ENCODE measurements at places on chromosomes 1 and 21.

DNA sequence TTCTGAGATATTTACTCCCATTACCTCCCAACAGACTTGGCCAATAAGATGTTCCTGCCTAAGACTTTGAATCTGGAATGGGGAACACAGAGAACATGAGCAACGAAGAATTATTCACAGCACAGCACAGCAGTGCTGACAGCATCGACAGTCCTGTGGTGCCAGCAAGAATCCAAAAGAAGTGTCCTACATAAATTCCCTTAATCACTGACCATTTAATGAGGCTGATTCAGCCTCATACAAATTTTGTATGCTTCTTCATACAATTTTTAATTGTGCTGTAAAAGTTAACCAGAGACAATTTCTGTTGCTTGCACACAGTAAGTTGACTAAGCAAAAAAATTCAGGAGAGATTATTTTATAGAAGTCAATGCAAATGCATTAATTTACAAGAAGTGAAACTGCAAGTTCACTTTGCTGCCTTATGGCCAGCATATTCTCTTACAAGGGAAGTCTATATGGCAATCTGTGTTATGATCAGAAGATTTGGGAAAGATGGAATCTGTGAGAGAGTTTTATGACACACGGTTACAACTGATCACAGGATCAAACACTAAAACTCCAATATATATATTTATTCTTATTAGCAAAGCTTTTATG, 855.9 kb downstream of the LTN1 start:
- peak; percentile 2 for DNase-seq

DNA sequence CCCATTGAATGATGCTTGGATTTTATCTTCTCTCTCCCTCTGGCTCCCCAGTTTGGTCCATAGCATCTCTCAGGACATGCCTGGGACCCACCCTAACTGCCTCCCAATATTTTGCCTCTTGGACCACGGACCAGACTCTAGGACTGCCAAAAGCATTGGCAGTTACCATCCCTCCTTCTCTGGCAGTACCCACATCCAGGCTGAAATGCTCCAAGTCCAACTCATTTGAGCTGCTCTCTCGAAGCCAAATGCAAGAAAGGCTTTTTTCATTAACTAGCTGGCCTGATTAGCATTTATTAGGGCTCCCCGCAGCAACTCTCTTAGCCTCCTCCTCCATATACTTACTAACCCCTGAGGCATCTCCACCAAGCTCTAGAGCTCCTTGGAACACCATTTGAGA, 140.0 kb upstream of the GRIK3 start:
- no peak for DNase-seq

DNA sequence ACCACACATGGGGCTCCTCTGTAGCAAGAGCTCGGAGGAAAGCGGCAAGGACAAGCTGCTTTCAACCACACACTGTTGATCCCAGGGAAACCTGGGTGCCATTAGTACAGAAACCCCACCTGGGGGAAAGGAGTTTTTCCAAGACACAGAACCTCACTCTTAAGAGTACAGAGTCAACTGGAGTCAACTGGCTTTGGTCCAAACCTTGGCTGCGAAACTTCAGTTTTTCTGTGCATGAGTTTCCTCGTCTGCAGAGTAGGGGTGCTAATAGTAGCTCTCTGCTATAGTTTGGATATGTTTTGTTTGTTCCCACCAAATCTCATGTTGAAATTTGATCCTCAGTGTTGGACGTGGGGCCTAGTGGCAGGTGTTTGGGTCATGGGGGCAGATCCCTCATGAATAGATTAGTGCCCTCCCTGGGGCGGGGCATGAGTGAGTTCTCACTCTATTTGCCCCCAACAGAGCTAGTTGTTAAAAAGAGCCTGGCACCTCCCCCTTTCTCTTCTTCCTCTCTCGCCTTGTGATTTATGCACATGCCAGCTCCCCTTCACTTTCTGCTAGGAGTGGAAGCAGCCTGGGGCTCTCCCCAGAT, 161.1 kb downstream of the PIGK start:
- no peak for DNase-seq

- no peak for DNase-seq
These were observed 29.0 kb upstream of the CFHR4 start for GRCh38 chr1:196858811-196859210.

DNA sequence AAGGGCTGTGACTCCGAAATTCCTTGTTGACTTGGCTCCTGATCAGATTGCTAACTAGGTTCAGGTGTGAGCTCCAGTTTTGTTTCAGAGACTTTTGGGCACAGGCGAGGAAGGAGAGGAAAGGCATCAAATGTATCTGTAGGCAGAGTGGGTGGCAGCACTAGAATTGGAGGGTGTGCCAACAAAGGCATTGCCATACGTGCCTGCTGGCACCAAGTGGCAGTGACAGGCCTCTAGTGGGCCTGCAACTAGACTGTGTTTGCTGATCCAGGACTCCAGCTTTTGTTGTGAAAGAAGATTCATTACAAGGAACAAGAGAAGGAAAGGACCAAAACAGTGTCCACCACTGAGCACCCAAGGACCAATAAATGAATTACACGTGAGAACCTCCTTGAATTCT, 79.5 kb downstream of the TM2D1 start:
- DNase-seq, result no peak

- DNase-seq, result peak; percentile 96
These were observed 161.6 kb upstream of the PTBP2 start for GRCh38 chr1:96559707-96560596.

DNA sequence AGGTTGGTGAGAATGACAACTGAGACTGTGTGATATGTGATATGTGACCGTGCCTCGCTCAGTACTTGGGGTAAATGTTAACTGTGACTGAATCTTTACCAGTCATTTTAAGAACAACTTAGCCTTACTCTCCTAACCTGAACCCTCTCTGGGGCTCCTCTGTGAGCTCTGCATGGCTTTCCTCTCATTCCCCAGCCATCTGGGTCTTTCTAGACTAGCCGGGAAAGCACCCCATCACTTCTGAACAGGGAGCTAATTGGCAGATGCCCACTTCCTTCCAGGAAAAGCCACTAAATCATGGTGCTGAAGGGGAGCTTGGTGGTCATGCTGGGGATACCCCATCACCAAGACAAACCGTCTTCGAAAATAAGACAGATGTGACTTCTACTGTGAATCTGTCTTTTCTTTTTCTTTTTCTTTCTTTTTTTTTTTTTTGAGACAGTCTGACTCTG, 16.5 kb upstream of the FOXO6 start:
- DNase-seq, result no peak

GRCh38 chr21:35485364-35485763, 436.3 kb upstream of the RUNX1 start:
- DNase-seq, result no peak

DNA sequence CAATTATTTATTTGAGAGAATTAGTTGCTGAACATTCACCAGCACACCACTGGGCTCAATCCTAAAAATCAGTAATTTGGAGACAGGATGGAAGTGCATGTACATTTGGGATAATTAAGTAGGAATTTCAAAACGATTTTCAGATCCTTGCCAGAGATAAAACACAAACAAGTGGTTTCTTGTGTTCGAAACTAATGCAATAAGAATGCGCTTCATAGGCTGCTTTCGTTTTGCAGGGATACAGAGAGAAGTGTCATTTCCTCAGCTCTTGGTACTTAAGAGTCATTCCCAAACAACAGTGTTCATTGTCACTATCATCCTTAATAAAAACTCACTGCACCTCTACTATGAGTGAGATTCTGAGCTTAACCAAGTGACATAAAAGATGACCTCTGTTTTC, 20.6 kb upstream of the USP24 start:
- DNase-seq, result peak; percentile 31

GRCh38 chr21:43328185-43328957, 98.6 kb downstream of the SIK1 start:
- DNase-seq, result no peak

DNA sequence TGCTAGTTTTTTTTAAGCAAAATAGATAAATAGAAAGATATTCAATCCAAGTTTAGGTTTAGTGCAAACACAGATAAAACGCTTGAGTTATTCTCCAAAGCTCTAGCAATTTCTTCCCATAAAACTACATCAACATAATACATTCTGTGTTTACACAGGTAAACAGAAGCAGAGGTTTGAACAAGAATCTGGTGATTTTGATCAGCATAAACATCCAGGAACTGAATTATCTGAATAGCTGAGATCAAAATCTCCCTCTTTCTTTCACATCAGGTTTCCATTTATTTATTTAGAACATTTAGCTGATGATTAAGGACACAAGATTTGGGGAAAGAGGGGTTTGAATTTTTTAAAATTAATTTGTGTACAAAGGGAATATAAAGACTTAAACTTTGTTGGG, 1564.6 kb downstream of the MRPL39 start:
- DNase-seq, result no peak

DNA sequence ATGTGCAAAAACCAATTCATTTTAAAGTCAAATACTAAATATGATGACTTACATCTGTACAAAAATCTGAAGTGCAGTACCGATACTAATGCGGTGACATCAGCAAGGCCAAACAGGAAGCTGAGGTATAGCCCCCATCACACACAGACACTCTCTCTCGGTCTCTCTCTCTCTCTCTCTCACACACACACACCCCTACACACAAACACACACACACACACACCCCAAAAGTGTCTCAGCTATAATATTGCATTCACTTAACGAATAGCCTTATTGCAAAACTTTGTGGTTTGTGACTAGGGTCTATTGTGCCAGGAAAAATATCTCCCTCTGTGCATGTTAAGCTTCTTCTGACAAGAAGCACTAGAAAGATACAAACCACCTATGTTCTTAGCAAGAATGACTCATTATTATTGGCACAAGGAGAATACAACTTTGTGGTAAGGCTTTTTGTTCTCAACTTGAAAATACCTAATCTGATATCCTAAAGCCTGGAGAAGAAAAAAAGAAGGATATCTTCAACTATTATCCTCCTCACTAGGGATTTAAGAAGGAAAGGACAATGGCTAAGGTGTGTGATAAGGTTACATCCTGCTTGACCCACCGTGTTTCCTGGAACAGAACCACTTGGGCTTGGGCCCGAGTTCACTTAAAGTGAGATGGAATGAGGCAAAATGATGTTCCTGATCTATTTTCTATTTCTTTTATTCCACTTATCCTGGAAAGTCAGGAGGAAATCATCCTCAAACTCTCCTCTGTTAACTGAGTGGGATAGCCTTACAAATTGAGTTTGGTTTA, 107.1 kb downstream of the NIBAN1 start:
- DNase-seq, result peak; percentile 99

GRCh38 chr1:205933671-205934618, 9.3 kb downstream of the SLC26A9 start:
- peak; percentile 56 for DNase-seq

- DNase-seq, result no peak
These were observed 8.5 kb downstream of the GNG12 start for GRCh38 chr1:67824766-67825165.

- no peak for DNase-seq
These were observed 320.1 kb upstream of the FMN2 start for GRCh38 chr1:239771550-239771949.

GRCh38 chr21:19683492-19683891, 1279.9 kb upstream of the TMPRSS15 start:
- DNase-seq, result no peak

DNA sequence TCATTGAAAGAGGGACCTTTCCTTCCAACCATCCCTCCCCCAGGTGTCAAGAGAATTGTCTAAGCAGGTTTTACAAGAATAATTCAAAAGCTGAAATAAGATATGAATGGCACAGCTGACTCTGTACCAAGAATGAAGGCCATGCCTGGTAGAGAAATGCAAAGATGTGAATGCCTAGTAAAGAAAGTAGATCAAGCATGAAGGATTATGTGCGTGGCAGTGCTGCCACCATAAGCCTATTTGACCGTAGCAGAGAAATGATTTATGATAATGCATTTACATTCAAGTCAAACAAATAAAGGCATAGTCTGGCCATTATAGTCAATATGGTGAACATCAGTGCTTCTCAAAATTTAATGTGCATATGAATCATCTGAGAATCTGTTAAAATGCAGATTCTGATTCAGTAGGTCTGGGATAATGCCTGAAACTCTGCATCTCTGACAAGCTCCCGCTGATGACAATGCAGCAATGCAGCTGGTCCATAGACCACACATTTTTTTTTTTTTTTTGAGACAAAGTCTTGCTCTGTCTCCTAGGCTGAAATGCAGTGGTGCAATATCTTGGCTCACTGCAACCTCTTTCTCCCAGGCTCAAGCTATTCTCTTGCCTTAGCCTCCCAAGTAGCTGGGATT, 16.6 kb upstream of the CLCA4 start:
- DNase-seq, result no peak

GRCh38 chr21:42491328-42491727, 4.7 kb downstream of the RSPH1 start:
- DNase-seq, result no peak

DNA sequence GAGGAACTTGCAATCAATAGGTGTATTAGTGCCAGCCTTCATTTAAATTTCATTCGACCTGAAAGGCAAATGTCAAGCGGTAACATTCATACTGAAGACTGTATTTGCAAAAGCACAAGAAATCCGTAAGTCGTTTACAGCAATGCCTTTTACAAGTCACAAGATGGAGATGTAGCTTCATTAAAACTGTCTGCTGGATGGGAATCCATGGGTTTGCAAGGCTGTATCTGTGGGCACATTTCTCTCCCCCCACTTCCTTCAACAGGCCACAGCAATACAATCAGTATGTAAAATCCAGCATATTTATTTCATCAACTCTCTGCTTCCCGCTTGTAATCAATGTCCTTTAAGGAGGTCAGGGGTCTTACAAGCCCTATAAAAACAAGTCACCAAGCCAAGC, 147.1 kb downstream of the SLC45A1 start:
- DNase-seq, result no peak
